ENCODE measurements at places on chromosomes 16 and 17. TPM values are rescaled to one million over a fixed set of nuclear protein-coding genes. Genes with fewer than 3 reads are reported as not detected.

GRCh38 chr17:79850571-79851460 lies 11.6 kb upstream of the CBX4 start:
- peak; percentile 97 for DNase-seq

- no peak for DNase-seq
These were observed 73.4 kb downstream of the WSB1 start for GRCh38 chr17:27367121-27367981.

DNA sequence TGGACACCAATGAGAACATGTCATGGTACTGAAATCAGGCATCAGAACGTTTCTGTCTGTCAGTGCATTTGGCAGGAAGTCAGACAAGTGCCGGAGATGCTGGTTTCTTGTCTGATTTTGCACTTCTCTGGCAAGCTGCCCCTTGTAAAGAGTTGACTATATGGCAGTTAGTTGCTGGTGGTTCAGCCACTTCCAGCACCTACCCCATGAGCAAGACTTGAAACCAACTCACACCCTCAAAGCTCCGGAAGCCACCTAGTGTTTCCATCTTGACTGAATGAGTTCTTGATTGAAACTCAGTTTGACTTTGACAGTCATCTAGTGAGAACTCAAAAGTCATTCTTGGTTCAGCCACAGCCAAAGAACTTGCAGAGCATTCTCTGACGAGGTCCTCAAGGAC lies 225.1 kb downstream of the SPECC1 start:
- no peak for DNase-seq

DNA sequence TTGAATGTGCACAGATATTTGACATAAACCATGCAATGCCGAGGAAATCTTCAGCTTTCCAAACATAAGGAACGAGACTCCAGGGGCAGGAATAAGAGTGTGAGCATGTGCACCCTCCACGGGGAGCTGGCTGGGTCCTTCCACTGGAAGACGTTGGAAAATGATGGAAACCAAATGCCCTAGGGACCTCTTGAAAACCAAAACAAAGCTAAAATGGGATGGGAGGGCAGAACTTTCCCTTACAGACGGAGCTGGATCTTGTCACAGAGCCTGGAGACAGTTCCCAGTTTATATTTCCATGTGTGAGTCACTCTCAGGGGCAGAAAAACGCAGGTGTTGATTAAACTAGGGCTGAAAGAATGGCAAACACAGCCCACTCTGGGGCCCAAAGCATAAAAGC lies 34.4 kb upstream of the DNAH17 start:
- no peak for DNase-seq

DNA sequence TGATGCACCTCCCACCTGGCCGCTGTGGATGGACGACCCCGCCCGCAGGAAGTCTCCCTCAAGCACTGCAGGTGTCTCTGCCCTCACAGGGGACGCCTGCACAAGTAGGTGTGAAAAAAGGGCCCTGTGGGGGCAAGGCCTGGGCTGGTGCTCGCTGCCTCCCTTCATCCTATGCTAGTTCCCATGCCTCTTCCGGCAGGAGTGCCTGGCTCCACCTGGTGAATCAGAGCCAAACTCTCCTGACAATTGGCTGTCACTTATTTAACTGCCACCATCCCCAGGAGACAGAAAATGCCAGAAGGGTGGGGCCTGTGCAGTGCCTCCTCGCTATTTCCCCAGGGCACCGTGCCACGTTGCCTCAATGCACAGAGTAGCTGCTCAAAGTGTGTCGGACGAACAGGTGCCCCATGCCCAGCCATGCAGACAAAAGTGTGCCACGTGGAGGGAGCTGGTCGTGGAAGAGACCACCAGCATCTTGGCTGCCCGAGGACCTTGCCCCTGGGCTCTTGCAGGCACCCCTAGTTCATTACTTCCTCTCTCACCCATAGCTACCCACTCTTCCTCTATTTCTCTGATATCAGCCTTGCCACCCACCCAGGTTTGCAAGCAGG lies 170.7 kb downstream of the SEC14L1 start:
- DNase-seq, result peak; percentile 72

DNA sequence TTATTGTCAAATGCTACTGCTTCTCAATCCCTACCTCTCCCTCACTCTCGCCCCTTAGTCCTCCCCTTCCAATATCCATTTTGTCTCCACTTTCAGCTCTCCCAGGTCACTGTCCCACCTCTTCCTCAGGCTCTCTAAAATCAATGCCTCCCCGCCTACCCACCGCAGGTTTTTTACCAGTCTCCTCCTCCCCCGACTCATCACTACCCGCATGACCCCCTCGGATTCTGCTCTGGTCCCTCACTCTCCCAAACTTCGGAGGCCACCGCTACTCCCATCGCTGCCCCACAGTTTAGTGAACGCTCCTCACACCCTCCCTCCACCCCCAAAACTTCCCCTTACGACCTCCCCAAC lies 513 bp downstream of the CRLF3 start:
- DNase-seq, result peak; percentile 89

Gene NOXO1
- total RNA-seq, result under 0.01 TPM

GRCh38 chr17:80708480-80708879 lies 163.8 kb downstream of the RPTOR start:
- no peak for DNase-seq

Gene TCAP
- 0.29 TPM for total RNA-seq

DNA sequence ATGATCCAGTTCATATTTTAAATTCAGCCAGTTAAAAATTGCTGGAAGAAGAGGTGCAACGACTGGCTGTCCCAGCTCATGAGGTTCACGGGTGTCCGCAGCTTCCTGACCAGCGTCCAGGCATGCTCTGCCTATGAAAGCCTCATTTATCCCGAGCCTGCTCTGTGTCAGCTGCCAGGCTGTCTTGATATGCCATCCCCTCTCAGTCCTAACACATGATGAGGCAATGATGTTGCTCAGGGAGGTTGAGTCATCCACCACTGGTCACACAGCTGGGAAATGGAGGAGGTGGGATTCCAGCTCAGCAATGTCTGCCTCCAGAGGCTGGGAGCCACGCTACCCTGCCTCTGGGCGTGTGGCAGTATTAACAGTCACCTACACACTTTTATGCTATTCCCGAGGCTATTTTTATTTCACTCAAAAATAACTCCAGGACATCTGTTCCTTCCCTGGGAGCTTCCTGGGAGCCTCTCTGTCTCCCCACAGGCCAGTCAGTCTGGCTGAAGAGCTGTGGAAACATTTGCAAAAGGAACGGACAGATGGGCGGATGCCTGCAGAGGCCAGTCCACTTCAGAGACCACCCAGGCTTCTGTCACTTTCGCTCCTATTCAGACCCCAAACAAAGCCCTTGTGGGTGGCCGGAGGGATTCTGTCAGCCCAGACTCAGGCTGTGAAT lies 22.5 kb downstream of the RAB11FIP4 start:
- peak; percentile 96 for DNase-seq

DNA sequence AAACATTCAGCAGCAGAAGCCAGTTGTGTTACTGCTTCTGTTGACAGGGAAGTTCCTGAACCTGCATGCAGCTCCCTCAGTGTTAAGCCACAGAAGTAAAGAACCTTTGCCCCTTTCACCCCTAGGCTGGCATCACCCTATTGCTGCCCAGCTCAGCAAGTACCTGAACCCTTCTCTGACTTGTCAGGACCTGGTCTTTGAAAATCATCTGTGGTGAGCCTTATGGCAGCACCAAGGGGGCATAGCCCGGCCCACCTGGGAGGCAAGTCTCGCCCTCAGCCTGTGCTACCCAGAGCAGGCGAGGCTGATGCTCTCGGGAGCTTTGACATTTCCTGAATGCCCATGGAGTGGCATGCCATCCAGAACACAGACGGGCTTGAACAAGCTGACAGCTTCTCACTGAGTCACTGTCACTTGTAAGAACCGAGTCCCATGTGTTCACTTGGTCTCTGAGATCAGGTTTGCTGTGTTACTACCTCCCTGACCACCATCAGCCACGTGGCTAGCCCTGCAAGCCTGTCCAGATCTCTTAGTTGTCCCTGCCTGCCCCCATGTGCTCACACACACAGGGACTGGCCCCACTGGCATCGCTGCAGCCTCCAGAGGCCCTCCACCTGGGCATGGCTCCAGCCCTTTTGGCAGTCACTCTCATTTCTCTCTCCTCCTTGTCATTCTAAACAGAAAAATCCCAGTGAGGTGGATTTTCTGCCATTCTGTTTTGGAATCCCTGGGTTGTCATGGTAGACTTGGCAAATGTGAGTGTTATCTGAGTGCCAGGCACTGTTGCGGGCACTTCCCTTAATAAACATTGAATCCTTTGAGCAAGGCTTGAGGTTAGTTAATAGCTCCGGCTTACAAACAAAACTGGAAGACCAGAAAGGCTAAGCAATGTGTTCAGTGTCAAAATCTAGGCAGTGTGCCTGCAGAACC lies 2.9 kb upstream of the CARMIL2 start:
- peak; percentile 92 for DNase-seq

DNA sequence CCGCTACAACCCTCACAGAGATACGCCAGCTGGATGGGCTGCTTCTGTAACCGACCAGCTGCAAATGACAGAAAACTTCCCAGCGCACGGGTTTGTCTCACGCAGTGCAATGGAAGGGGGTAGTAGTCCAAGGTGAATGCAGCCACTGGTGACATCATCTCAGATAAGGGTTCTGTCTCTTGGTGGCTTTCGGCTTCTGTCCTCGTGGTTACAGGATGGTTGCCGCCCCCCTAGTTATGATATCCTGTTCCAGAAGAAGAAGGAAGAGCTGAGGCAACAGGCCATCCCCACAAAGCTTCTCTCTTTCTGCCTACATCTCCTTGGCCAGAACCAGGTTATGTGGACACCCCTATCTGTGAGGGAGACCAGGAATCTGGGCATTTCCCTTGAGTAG lies 40.3 kb upstream of the BAHCC1 start:
- no peak for DNase-seq
